Cerebellar nuclear complex (tissue), 1 donor: ENCODE measurements at places on chromosomes 4 and X.

DNA sequence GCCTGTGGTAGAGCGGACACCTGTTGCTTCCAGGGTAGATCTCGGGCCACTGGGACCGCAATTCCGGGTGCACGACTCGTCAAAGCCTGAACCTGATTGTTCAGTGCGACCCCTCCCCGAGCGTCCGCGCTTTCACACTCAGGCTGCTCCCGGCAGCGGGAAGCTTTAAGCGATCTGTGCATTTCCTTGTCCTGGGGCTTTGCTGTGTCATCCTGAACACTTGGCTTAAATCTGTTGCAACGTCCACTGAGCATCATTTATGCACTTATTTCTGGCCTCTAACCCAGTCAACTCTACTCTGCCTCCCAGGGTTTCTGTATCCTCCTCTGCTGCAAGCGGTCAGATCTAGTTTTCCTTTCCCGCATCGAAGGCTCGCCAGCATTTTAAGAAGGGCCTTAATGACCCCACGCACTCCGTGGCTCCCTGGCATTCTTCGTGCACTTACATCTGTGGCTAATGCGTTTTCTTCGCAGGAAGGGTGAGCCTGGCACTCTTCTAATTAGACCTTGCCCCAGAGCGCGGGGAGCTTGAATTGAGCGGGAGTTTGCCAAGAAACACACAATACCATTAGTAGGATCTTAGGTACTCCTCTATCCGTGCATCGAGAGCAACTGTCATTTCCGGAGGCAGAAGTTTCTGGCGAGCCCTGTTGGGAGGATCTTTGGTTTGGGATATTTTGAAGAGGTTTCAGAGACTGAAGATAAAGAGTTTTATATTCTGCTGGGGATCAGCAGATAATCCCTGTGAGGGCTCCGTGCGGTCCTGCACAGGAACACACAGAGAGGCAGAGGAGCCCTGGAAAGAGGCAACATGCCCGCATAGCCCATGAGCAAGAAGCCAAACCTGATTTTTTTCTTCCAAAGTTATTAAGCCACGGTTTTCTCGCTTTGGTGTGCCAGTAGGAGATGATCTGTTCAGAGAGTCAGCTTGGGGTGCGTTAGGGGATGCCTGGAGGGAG, 654 bp upstream of the DDIT4L start:
- no peak for DNase-seq

DNA sequence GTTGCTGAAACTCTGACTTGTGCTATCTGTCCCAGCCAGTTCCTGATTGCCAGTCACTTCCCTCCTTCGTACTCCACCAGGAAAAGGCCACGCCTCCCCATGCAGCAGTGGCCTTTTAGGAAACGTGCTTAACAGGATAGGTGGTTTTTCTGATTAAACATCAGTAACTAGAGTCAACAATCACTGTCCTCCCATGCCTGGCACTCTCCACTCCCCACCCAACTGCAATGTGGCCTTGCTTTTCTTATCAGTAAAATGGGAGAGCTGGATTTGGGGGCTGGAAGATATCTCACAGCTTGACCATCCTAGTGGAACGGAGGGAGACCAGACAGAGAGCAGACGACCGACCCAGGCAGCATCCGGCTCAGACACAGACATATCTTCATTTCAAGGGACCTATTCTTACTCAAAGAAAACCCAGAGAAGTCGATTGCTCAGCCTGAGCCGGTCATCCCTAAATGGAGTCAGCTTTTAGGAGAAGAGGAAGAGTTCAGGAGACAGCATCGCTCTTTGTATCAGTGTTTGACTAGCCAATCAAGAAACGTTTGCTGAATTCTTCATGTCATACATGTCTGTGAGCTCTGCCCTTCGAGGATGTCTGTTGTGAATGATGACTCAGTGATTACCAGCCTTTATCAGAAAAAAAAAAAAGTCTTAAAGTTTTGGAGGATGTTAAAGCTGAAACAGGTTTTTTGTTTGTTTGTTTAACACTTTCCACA, 12.7 kb upstream of the UBA6 start:
- DNase-seq = no peak

- no peak for DNase-seq
Measured at GRCh38 chrX:150085881-150086280, 147.6 kb upstream of the EOLA2 start.

- DNase-seq = peak; percentile 69
Measured at GRCh38 chrX:47623540-47624027, 3.9 kb upstream of the SYN1 start.

DNA sequence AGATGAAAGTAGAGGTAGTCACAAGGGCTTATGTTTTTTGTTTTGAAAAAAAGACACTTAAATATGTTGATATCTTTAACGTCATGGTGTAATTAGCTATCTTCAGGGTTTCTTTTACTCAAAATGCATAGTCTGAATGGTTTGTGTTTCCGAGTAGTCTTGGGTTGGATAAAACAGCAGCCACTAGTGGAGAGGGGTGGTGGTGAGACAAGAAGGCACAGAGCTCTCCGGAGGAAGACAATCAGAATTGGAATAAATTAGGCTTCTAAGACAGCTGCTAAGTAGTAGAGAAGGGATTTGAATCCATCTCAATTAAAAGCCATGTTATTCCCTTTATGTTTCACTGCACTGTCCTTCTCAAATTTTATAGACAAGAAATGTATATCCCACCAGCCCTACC, 240.4 kb upstream of the VEGFC start:
- DNase-seq = no peak

DNA sequence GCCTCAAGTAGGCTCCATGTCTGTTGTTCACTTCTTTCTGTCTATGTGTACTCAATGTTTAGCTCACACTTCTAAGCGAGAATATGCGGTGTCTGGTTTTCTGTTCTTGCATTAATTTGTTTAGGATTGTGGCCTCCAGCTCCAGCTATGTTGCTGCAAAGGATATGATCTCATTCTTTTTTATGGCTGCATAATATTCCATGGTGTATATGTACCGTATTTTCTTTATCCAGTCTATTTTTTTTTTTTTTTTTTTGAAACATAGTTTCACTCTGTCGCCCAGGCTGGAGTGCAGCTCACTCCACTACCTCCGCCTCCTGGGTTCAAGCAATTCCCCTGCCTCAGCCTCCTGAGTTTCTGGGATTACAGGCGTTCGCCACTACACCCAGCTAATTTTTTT, 5.7 kb upstream of the TMEM150C start:
- DNase-seq = no peak

- DNase-seq = no peak
Measured at GRCh38 chrX:21490341-21490740, 116.1 kb downstream of the CNKSR2 start.

GRCh38 chrX:78139160-78140123, at the start of gene TAF9B:
Gene TAF9B (minus strand): TSS chrX:78139650. CDS start chrX:78139611, 39 bp downstream.
- peak; percentile 44 for DNase-seq
